ENCODE measurements at places on chromosomes 2 and 18.

DNA sequence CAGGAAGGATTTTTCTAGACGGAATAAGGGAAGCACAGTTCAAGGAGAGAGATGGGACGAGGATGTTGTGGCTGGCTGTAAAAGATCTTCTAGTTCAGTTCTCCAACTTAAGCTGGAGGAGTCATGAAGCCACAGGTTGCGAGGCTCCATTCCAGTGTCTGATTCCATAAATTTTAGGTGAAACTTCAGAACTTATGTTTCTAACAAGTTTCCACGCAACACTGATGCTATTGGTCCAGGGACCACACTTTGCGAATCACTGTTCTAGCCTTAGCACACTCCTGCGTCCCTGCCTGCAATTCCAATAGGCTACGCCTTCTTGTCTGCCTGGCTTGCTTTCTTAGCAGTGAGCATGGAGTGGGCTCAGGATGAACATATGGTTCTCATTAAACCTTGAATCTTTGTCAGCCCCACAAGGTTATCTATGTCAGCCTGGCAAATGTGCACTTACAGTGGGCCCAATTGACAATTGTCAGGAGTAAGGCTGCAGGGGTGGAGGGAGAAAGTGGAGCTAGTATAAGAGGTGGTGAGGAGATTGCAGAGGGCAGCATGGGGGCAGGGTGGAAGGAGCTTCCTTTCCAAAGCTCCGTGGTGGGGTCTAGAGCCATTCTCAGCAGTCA is 438.1 kb upstream of the ST6GAL2 start:
- DNase-seq: no peak

DNA sequence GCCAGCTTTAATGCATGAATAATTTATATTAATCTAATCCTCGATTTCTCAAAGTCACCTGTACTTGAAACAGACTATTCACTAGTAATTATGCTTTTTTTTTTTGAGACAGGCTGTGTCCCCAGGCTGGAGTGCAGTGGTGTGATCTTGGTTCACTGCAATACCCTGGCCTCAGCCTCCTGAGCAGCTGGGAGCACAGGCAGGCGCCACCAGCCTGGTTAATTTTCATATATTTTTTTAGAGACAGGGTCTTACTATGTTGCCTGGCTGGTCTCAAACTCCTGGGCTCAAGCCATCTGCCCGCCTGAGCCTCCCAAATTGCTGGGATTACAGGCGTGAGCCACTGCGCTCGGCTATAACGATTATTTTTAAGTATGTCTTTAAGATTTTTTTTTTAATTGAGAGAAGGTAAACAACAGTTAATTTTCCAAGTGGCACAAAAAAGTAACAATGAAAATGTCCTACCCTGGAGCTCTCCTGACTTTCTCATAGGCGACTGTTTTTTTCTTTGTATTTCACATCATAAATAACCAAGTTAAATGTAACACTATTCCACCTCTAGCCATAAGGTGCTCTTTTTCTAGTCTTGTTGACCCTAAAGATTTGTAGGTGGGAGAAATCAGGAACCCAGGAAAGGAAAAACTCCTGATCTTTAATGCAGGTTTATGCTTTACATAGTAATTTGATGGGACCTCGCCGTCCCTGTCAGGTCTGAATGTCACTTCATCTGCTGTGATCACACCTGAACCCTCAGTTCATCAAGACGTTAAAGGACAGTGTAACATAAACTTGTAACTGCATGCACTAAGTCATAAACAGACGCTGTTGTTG is 1.3 kb upstream of the ANKRD12 start:
- no peak for DNase-seq

DNA sequence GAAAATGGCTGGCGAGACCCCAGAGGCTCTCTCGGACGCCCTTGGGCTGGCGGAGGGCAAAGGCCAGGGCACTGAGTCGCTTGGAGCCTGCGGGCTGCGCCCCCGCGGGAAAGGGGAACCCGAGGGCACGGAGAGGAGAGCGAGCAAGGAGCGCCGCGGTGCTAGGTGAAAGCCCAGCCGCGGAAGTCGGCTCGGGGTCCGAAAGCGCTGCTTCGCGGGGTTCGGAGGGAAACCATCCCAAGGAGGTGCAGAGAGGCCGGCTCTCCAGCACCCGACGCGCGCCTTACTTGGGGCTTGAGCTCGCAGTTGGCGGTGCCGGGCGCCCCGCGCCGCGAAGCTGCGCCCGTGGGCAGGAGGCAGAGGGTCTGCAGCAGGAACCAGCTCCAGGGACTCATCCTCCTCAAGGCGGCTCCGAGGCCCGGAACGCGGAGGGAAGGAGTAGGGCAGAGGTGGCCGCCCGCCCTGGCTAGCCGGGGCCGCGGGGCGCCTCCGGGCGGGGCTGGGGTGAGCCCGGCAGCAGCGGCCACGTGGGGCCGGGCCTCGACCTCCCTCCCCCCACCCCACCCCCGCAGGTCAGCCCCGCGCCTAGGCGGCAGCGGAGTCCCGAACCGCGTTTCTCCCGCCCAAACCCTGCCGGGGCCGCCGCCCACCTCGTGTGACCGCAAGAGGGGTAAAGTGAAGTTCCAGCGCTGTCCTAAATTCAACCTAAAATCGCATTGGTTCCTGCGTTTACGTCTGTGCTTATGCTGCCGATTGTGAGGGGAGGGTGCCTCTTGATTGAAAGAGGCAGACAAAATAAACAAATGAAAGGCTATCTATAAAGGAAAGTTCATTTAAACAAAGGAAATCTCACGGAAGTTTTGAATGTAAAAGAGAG is at the start of gene TRABD2A:
TRABD2A (minus strand) TSS at position 440 of the 877 bp plus-strand sequence; CDS start at position 395, 45 bp downstream.
- peak; percentile 38 for DNase-seq

DNA sequence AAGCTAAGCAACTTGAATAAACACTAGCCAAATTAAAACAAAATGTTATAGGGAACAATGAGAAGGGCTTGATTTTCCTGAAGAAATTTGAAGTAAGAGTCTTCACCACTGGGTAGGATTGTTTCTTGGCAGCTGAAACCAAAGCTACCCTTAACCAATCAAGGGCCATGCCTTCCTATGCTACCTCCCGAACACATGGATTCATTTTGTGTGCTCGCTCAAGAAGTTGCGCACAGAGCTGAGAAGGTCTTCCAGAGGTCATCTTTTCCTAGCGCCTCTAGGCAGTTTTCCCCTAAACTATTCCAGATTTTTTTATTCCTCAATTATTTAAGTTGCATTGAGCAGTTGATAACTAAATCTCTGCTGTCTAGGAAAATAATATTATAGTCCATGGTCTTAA is 264.6 kb downstream of the RBM43 start:
- no peak for DNase-seq

DNA sequence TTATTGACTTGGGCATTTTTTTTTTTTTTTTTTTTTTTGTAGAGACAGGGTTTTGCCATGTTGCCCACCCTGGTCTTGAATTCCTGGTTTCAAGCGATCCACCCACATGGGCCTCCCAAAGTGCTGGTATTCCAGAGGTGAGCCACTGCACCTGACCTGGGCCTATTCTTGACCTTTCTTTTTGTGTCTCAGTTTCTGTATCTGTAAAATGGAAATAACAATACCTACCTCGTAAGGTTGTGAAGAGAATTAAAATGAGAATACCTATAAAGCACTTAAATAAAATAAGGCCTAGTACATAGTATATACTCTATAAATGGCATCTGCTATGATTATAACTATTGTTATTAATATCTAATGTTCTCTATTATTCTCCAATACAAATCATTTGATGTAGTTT is 15.7 kb downstream of the MAP4K3 start:
- DNase-seq: no peak

DNA sequence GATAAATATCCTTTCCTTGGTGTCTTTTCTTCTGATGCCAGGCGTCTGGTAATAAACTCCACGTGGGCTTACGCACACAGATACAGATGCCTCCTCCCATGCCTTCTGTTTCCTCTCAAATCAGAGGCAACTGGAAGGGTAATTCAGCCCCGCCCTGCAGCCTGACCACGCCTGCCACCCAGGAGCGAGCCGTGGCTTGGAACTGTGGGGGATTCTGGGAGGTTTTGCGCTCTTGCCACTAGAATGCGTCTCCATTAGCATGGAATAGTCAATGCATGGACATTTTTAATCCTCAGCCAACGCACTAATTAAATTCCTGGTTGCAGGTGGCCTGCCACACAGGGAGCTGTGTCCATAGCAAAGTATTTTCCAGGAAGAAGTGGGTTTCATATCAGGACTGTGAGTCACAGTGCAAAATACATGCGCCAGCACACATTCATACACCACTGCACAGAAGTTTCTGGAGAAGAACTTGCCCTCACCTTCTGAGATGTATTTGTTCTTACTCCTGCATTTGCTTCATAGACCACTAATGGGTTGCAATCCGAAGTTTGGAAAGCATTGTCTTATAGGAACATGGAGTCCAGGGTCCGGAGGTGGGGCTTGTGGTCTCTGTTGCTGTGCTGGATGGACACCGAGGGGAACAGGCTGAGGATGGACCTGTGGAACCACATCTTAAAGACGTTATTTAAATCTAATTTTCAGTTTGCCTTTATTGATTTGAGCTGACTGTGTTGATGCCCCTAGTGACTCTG is 151.4 kb downstream of the LDLRAD4 start:
- DNase-seq: no peak

GRCh38 chr2:20609995-20610357 is 40.9 kb downstream of the HS1BP3 start:
- DNase-seq: no peak

DNA sequence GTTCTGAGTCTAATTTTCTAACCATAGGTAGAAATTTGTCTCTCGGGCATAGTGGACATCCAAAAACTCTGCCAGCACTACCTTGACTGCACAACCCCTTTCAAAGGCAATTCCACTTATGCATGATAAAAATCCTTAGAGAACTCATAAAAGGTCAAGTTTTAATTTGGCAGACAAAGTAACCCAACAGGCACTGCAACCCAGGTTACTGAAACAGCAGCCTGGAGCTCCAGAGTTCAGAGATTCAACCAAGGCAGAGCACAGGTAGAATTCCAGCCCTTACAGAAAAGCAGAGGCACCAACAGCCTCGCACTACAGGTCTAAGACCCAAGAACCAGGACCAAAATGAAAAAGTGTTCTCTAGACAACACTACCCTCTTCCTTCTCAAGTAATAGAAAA is 1.8 kb downstream of the DTNB start:
- no peak for DNase-seq

- DNase-seq: no peak
Measured at GRCh38 chr2:658426-658825, 18.8 kb downstream of the TMEM18 start.

GRCh38 chr2:35973132-35973736 is 382.3 kb upstream of the CRIM1 start:
- peak; percentile 6 for DNase-seq

- DNase-seq: no peak
Measured at GRCh38 chr2:50066873-50067272, 912.6 kb upstream of the FSHR start.

- DNase-seq: peak; percentile 38
Measured at GRCh38 chr2:69013142-69013839, at the start of gene ANTXR1. Gene ANTXR1, plus strand, starts transcription at chr2:69013179. Its CDS starts 321 bp downstream, at chr2:69013500.

GRCh38 chr18:41713969-41714825 is 240.8 kb upstream of the PIK3C3 start:
- no peak for DNase-seq

- no peak for DNase-seq
Measured at GRCh38 chr2:55115761-55116597, 65.7 kb upstream of the RTN4 start.

GRCh38 chr2:15942711-15943345 is 2.5 kb downstream of the MYCN start:
- DNase-seq: peak; percentile 40

DNA sequence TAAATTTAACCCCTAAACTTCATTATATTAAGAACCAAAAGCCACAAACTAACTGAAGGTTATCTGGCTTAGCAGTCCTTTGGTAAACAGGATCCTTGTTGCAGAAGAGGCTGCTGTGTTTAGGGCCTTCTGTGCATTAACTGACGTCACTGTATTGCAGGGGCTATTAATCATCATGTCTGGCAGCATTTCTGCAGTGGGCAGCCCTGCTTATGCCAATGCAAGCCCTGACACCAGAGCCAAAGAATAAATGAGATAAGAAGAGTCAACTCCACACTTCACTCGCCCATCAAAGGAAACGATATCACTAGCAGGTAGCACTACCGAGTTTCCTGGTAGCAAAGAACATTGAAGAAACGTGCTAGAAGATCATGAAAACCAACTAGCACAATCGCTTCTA is 110.6 kb downstream of the PLEKHM3 start:
- DNase-seq: no peak

DNA sequence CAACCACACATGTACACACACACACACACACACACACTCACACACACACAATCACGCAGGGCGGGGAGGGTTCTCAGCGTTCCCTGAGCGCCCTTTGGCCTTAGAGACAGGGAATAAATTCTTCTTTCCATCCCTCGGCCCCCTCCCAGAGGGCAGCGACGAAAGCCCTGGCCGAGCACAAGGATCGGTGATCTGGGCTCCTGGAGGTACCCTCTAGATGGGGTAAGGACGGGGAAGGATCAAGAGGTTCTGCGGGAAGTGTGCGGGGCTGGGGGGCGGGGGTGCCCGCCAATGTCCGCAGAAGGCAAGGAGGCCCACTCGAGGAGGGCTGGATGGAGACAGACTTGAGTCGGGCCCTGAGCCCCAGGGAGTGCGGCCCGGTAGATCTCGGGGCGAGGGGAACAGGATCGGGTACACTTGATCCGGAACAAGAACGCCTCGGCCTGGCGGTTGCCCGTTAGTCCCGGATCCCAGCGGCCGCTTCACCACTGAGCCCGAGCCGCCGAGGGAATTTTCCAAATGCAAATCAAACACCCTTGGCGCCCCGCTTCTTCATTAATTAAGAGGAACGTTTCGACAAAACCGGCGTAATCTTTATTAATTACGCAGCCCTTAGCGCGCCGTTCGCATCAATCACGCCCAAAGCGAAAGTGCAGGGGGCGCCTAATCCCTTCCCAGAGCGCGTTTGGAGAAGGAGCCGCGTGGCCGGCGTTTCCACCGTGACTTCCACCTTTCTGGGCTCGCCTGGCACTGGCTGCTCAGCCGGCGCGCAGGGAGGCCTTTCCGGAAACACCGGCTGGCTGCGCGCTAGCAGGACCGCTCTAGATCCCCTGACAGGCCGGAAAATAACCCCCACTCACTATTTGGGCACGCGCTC is 7.0 kb upstream of the PAX3 start:
- no peak for DNase-seq

DNA sequence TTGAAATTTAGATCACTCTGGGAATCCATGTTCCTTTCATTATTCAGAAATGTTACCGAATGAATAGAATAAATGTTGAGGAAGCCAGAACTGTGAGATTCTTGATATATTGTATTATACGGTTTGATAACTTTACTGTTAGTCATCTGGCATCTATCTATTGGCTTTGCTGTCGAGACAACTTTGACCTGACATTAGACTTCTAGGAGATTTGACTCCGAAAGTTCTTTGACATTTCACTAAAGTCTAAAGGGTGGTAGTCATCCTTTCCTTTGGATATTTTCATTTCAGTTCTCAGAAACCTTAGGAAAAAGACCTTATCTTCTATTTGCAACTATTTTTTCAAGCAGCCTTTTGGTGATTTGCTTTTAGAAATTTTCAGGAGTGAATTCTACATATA is 1.9 kb downstream of the BMPR2 start:
- no peak for DNase-seq

GRCh38 chr2:180542511-180542910 is 437.9 kb upstream of the UBE2E3 start:
- no peak for DNase-seq

Data from GM20000 (cell line).